ENCODE measurements at places on chromosomes 4 and X.

DNA sequence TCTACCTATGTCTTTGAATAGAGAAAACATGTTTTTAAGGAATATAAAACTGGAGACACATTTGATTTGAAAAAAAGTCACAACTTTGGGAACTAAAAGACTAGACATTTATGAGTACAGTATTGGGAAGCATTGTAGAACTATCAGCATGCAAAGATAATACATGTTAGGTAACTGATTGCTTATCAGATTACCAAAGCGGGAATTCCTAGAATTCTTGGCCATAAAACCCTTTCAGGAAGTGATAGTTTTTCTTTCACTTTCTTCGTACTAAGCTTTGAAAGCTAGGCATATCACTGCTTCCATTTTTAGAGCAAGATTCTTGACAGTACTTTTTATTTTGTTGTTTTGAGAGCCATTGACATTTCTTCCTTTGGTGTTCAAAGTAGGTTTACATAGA lies 646.6 kb upstream of the PITX2 start:
- DNase-seq, result no peak

- no peak for DNase-seq
These were observed 868 bp downstream of the DACH2 start for GRCh38 chrX:86149119-86149518.

DNA sequence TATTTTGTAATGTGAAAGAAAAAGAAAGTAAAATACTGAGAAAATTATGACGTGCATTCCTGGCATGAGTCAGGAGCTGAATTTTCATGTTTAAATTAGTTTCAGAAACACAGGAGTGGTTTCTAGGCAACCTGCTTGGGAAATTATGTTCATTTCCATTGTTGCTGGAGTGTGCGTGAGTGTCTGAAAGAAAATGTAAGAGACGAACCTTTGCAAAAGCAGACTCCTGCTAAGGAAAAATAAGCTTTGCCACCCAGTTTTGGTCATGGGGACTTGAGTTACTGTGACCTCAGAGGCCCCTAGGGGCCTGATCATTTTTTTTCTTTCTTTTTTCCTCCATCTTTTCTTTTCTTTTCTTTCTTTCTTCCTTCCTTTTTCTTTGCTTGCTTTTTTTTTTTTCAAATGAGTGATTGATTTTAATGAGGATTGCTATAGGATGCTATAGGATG lies 18.8 kb upstream of the CHRNA9 start:
- DNase-seq, result peak; percentile 24

GRCh38 chr4:98193459-98194105 lies 50.3 kb upstream of the STPG2 start:
- DNase-seq, result no peak

DNA sequence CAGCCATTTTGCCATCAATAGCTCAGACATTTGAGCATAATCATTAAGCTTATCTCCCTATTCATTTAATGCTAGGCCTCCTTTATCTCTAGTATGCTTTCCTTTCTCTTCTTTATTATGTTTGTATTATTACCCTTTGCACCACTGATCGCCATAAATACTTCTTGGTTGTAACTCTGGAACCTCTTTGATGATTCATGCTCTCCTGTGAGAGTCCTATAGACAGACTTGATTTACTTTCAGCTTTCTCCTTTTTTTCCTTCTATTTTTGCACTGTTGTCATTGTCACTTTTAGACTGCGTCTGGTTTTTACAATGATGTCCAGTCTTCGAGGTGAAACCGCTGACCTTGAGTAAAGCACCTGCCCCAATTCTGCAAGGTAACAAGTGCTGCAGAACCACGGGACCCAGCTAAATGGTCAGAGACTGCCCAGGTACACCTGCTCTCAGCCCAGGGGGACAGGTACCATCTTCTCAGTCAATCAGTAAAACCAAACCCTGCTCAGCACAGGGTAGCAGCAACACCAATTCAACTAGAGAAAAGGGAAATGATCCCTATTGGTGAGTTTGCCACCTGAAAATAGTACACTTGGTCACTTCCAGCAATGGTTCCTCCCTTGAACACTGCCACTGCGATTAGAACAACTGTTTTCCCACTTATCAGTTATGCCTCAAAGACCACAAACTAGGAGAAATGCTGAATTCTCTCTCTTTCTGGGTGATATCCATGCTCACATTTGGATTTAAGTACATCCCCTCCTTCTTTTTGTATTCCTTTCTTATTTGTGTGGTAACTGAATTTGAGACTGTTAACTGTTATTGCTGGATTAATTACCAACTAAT lies 125.1 kb downstream of the MAML3 start:
- DNase-seq, result no peak

- no peak for DNase-seq
These were observed 21.9 kb downstream of the L1CAM start for GRCh38 chrX:153864101-153864500.

- no peak for DNase-seq
These were observed 8.4 kb downstream of the MSL3 start for GRCh38 chrX:11766487-11766886.

GRCh38 chr4:102390438-102390837 lies 45.2 kb upstream of the SLC39A8 start:
- DNase-seq, result no peak

GRCh38 chrX:140661643-140662042 lies 47.9 kb upstream of the LINC00632 start:
- no peak for DNase-seq

DNA sequence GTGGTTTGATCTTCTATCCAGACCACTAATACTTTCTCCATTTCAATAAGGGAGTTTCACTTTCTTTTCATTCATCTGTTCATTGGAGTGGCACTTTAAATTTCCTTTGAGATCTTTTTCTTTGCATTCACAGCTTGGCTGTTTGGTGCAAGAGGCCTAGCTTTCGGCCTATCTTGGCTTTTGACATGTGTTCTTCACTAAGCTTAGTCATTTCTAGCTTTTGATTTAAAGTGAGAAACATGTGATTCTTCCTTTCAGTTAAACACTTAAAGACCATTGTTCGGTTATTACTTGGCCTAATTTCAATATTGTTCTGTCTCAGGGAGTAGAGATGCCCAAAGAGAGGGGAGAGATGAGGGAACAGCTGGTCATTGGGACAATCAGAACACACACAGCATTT lies 24.3 kb downstream of the CXCL13 start:
- no peak for DNase-seq

DNA sequence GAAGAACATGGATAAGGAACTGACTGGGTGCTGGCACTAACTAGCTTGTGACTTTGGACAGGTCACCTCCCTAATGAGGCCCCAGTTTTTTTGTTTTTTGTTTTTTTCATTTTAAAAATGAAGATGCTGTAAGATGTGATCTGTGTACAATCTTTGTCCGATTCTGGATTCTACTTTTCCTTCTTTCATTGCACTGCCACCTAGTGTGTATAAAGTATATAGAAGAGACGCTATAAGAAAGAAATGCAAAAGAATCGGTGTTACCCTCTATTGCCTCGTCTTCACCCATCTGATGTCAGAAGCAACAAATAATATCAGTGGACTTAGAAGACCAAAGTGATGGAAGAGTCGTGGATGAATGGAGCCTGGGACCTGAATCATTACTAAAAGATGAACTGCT lies 58.6 kb upstream of the P2RY10 start:
- peak; percentile 11 for DNase-seq

GRCh38 chr4:40524366-40525041 lies 105.2 kb downstream of the RBM47 start:
- DNase-seq, result no peak

- peak; percentile 59 for DNase-seq
These were observed 560 bp upstream of the TMSB4X start for GRCh38 chrX:12974305-12974795.

DNA sequence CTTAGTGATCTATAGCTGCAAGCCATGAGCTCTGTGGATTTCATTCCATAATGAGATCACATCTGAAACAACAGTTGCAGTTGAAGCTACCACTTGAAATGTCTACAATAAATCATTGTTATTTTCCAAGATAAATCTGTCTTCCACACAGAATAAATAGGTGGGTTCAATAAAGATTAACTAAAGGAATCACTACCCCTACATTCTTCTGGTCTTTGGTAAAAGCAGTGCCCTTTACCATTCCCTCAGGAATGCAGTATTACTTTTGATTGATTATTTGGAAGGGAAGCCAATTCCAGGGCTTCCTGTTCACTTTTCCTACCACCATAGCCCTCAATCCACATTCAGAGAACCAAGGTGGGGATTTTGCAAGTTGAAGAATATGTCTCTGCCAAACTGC lies 38.9 kb upstream of the MAP9 start:
- no peak for DNase-seq

DNA sequence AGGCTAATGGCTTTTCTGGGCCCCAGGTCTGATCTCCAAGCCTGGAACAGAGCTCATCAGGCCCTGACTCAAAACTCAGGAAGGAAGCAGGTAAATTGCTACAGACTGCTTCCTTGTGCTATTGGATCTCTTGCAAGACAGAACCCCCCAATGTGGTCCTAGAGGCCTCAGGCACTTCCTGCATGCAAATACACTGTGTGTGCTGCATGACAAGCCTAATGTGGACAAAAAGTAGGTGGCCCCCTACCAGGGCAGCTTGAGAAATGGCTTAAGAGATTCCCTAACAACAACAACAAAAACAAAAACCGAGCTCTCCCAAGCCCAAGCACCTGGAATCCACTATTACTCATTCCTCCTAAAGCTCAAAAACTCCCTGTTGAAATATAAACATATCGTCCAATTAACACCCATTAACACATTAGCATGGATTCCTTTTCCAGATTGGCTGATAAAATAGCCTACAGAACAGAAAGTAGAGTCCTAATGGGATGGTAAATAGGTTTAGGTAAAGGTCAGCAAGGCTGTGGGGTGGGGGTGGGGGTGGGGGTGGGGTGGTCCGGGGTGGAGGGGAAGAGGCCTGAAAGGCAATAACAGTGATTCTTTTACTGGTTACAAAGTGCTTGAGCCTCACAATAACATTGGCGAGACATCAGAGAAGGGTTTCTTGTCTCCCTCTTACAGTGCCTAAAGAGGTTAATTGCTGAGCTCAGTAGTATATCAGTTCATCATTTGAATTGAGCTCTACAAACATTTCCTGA lies 24.1 kb upstream of the FGF16 start:
- peak; percentile 39 for DNase-seq

DNA sequence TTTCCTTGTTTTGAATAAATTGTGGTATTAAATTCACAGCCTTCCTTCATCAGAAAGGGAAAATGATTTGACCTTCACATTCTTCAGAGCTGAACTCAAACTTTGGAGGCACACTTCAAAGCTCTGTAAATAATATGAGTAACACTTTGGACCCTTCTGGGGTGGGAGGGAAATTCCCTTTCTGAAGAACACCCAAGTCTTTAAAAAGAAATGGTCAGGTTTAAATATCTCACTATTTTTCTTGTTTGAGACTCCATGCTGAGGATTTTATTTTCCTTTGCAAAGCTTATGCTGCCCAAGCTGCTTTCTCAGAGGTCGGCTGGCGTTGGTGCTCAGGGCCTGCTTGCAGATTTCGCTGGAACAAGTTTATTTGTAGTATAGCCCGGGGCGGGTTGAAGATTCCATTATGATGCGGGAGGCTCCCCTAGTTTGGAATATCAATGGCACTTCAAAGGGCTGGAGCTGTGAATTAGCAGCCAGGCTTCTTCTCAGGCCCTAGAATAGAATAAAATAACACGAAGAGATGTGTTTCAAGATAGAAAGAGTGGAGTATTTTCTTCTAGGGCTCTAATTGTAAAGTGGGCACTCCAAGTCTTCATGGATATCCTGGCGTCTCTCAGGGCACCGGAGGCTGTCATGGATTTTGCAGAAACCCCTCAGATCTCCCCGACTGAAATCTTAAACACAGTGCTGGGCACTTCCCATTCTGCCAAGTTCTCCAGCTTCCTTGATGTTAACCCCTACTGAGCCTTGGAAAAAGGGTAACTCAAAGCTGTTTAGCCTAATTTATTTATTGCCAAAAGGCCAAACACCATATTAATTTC lies 315.6 kb downstream of the GPAT3 start:
- DNase-seq, result no peak

GRCh38 chr4:149062997-149063396 lies 620.8 kb upstream of the NR3C2 start:
- no peak for DNase-seq

DNA sequence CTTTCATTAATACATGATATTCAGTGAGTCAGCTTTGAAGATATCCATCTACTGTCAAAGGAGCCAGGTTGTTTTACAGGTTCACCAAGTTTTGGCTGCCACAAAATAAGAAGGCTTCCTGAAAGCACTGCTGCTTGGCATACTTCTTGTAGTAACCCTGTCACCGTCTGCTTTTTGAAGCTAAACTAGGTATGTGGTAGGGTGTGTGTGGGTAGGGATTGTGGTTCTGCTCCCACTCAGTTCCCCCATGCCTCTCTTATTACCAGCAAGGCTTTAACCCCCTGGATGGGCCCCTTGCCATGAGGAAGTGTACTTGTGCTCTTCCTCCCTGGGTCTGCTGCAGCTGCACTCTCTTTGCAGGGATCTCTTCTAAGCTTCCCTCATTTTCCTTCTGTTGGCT lies 191.2 kb downstream of the BANK1 start:
- no peak for DNase-seq

- no peak for DNase-seq
These were observed 481.0 kb downstream of the BCOR start for GRCh38 chrX:39616731-39617130.

GRCh38 chr4:104589264-104589868 lies 94.7 kb upstream of the CXXC4 start:
- no peak for DNase-seq

GRCh38 chr4:167786504-167786903 lies 305.8 kb upstream of the ANXA10 start:
- DNase-seq, result no peak

DNA sequence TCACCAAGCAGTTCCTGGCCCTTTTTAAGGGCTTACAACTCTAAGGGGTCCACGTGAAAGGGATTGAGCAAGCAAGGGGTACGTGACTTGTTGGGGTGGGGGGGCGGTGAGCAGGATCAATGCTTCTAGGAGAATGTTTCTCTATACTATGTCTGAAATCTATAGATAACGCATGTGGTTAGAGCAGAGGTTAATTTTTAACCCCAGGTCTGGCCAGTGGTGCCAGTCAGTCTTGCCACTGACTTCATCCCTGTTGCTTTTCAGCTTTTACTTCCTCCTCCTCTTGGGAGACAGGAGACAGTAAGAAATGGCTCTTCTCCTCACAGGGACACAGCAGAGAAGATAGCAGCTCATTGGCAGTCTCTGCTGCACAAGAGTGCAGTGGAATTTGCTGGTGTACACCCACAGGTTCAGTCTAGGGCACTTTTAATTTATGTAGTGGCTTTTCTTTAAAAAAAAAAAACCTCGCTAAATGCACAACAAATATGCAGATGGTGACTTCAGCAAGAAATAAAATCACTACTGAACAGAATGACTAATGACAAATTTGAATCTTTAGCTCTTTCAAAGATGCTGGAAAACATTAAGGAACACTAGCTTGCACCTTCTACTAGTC lies 190.5 kb downstream of the CCNG2 start:
- DNase-seq, result no peak

DNA sequence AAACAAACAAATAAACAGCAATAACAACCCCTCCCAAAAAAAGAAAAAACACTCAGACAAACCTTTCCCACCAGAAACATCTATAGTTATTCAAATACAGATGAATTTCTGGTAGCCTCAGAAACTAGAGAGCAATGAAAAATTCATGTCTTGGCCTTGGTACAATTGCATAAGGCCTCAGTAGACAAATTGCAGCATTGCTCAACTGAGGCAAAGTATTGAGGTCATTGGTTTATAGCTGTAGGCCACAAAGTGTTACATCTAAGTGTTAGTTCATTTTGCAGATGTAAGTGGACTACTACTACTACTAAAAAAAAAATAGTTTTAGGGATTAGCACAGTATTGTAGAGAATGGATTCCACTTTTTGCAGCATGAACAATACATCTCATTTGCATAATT lies 2268.3 kb downstream of the ARAP2 start:
- no peak for DNase-seq
